ENCODE measurements at places on chromosomes 3 and 15. TPM values are rescaled to one million over a fixed set of nuclear protein-coding genes. Genes with fewer than 3 reads are reported as not detected.

TNNC1 gene
- 1.2 TPM for total RNA-seq

HIGD1A gene
- total RNA-seq: 74.6 TPM

FBXO40 gene
- not detected for total RNA-seq

XCR1 gene
- not detected for total RNA-seq

CLDN18 gene
- not detected for total RNA-seq

SMCO1 gene
- total RNA-seq: 0.03 TPM

CPLX3 gene
- total RNA-seq: 0.05 TPM

ABTB1 gene
- total RNA-seq: 13.5 TPM

PLA1A gene
- total RNA-seq: 0.29 TPM

RBP2 gene
- total RNA-seq: not detected
